ENCODE measurements at places on chromosomes 6 and 20.

DNA sequence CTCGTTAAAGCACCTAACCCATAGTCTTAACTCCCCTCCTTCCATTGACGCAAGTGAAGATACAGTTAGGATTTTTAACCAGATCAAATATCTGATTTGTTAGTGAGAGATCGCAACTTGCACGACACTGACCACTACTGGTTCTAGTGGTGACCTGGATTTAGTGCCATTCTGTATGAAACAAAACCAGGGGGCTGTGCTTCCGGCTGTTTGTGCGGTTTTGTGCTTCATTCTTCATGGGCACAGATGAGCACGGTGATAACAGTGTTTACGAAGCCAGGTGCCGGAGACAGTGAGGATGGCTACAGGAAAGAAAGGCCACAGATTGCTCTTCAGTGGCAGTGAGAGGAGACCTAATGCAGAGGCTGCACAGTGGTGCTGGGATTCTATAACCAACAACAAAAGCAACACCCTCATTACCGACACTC, 75.5 kb downstream of the NOL4L start:
- peak; percentile 28 for DNase-seq

DNA sequence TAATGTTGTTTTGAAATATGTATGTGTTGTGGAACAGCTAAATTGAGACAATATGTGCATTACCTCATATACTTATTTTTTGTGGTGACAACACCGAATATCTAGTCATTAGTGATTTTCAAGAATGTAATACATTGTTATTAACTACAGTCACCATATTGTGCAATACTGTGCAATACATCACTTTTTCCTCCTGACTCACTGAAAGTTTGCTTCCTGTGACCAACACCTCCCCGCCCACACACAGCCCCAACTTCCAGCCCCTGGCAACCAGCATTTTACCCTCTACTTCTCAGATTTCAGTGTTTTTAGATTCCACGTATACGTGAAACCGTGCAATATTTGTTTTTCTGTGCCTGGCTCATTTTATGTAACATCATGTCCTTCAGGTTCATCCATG, 627.9 kb downstream of the PRKN start:
- no peak for DNase-seq

DNA sequence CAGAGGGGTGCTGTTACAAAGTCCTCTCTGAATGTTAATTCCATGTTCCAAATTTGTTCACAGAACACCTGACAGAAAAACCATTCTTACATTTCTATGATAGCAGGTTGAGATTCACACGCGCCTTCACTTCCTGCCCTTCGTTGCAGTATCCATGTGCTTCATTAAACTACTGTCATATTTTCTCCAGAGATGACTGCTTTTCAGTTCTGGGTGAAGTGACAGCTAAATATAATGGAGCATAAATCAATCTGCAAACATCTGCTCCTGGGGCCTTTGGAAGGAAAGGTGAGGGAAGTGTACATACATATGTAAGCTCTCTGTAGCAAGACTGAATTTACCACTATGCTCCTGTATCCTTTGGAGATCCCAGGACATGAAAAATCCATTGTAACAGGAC, 750.2 kb downstream of the HDGFL1 start:
- DNase-seq = no peak

GRCh38 chr6:90224196-90224595, 72.4 kb downstream of the BACH2 start:
- no peak for DNase-seq

GRCh38 chr20:8368670-8369069, 236.6 kb downstream of the PLCB1 start:
- DNase-seq = no peak

GRCh38 chr6:53014744-53015143, 19.7 kb upstream of the GSTA4 start:
- no peak for DNase-seq

GRCh38 chr20:34643928-34644327, 33.0 kb downstream of the PIGU start:
- DNase-seq = no peak

DNA sequence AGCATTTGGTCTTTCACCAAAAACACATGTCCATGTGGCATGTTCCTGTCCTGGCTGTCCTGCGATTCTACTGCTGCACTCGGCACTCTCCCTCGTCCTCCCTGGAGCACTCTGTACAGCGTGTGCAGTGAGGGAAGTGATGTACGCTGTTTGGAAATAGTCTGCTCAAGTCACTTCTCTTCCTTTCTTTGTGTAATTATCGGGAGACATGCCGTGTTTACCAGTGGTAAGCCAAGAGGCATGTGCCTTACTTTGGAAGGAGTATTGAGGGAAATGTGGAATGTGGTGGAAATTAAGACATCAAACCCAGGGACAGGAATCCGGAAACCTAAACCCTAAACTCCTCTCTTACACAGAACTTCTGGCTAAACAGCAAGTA, 268.5 kb upstream of the FOXQ1 start:
- DNase-seq = no peak

GRCh38 chr20:18705490-18705889, 108.1 kb upstream of the SCP2D1 start:
- DNase-seq = no peak

- no peak for DNase-seq
These were observed 35.1 kb downstream of the PM20D2 start for GRCh38 chr6:89180971-89181370.

- peak; percentile 36 for DNase-seq
These were observed 42.6 kb upstream of the SUPT3H start for GRCh38 chr6:45420083-45420908.
